ENCODE measurements at places on chromosomes 7 and 10.

DNA sequence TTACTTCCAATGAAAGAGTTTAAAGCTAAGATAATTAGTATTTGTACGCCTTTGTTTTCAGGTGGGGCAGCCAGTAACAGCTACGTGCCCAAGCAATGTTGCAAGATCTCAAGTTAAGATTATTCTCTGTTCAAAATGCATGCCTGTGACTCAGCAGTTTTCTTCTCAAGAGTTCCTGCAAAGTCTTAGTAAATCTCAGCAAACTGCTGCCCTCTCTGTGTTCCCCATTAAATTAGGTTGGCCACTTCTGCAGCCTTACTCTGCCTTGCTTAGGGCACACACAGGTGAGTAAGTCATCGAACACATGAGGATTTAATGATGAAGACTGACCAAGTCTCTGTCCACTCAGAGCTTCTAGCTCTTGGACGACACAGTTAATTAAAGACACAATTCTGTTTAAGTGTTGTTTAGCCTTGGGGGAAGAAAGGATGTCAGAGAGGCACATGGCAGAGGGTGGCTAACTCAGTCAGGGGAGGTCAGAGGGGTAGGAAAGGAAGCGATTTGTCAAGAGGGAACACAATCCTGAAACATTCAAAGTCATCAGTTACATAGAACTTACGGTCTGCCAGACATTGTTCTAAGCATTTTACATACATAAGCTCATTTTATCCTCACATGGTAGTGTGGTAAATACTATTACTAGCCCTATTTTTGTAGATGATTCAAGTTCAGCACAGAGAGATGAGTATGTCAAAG, 20.2 kb upstream of the SLC35G1 start:
- no peak for DNase-seq

GRCh38 chr7:44665531-44666213, 59.2 kb downstream of the OGDH start:
- DNase-seq, result no peak

DNA sequence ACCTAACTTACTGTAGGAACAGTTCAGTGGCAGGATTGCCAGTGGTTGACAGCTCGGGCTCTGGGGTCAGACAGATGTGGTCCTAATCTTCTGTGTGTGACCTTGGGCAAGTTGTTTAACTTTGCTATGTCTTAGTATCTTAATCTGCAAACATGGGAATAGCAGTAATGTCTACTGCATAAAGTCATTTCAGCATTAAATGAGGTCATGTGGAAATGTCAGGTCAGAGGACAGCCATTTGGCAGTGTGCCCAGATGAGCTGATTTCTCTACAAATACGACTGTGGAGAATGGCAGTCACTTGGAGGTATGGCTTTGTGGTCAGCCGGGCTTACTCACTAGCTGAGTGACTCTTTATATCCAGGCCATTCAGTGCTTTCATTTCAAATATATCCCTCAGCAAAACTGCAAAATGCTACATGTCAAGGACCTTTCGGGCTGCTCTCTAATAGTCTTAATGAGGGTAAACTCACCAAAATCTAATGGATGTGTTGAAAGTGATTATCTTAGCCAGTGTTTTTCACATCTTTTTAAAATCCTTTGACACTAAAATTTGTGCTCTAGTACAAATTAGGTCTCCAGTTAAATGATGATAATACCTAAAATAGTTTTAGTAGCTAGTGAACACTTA, 171.4 kb downstream of the ST7 start:
- peak; percentile 83 for DNase-seq

DNA sequence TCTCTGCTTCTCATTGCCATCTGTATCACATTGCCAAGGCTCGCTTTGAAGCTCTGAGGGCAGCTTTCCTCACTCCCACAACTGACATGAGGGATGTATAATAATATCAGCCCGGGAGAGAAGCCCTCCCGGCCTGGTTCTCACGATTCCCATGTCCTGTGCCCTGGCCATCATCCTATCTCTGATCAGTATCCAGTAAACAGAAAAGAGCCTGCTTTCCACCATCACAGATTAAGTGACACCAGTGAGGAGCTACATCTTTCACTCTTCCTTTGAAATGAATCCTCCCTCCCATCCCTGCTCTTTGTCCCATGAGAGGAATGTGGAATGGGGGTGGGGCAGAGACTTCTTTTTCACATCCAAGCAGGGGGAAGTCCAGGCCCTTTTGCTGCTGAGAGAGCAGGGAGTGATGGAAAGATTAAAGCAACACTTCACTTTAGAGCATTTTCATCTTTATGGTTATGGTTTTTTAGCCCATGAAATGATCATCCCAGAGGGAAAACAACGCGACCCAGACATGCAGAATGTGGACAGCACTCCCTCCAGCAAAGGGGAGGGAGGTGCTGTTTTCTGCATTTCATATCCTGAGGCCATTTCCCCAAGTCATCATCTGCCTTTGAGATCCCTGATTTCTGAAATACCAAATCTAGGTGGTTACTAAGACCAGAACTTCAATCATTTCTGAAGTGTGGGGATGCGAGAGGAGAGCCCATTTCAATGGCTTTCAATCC, 84.6 kb upstream of the LYZL1 start:
- DNase-seq, result no peak

- no peak for DNase-seq
Observed at GRCh38 chr7:155002411-155003091, 373 bp downstream of the PAXIP1 start.

DNA sequence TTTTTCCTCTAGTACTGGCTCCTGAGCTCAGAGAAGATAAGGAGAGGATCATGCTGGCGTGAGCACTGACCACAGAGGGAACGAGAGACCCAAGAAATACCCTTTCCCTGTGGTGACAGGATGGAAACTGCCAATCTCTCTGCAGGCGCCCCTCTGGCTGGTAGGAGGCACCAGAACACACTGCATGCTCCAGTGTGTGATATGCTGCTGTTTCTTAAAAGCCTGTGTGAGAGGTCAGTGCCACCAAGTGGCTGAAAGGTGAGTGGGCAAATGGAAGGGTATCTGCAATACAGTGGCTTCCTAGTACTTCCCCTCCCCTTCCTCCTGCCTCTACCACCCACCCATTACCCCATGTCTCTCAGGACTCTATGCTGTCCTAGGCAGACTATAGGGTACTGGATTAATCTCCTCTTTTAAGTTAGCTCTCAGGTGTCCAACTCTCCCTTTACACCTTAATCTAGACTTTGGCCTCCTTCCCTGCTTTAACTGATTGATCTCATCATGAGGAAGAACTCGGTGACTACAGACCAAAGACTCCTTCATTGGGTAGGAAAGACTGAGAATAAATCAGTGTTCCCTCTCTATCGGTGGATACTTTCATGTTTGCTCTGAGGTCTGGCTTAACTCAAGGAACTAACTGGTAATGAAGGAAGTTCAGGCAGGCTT, 283.6 kb downstream of the ADRA2A start:
- DNase-seq, result no peak

DNA sequence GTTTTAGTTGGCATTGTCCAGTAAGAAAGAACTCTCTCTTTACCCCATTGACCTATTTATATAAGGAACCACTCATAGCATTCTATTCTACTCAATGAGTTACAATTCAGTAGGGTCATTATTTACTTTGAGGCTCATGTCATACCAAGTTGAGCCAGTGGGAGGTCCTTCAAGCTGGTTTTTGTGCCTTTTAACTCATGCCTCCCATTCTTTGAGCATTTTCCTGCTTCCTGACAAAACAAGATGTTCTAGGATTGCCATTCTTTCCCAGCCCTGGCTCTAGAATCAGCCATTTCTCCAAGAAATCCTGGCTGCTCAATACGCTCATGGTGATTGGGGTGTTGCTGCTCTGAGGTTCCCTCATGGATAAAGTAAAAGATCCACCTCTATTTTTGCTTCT, 250.1 kb downstream of the ABCA13 start:
- no peak for DNase-seq

DNA sequence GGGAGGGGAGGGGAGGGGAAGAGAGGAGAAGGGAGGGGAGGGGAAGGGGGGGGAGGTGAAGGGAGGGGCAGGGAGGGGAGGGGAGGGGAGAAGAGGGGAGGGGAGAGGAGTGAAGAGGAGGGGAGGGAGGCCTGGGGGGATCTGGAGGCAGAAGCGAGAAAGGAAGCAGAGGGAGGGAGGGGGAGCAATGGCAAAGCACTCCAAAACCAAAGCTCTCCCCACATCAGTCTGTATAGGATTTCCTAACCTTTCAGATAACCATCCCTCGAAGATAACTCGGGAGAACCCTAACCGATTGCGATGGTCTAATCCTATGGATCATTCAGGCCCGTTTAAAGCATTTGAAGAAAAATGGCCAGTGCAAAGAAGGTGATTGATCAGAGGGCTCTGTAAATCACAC, 19.0 kb downstream of the EBF3 start:
- DNase-seq, result no peak

DNA sequence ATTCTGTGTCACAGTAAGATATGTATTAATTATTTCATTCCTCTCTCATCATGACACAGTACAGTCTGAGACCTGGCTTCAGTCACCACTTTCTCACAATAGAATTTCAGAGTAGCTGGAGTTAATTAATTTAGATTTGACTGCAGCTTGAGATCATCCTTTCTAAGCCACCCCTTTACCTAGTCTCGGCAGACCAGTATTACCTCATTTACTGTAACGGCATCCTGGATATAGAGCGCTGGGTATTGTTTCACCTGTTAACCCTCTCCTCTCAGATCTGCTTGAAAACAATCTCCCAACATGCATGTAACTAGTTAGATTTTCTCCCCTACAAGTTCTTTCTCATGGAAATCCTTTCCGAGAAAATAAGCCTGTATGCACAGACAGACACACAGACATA, 1057.5 kb downstream of the GATA3 start:
- no peak for DNase-seq

Measured in coronary artery (tissue), 2 donors.